Activated effector memory CD4-positive, alpha-beta T cell treated with anti-CD3 and anti-CD28 coated beads, Interleukin-2, amount 50 U/mL, for 16 hours (primary cell): ENCODE measurements at places on chromosomes 16 and 17.
A peak's percentile ranks its signal among the peaks of the same experiment; 100 is the strongest.

DNA sequence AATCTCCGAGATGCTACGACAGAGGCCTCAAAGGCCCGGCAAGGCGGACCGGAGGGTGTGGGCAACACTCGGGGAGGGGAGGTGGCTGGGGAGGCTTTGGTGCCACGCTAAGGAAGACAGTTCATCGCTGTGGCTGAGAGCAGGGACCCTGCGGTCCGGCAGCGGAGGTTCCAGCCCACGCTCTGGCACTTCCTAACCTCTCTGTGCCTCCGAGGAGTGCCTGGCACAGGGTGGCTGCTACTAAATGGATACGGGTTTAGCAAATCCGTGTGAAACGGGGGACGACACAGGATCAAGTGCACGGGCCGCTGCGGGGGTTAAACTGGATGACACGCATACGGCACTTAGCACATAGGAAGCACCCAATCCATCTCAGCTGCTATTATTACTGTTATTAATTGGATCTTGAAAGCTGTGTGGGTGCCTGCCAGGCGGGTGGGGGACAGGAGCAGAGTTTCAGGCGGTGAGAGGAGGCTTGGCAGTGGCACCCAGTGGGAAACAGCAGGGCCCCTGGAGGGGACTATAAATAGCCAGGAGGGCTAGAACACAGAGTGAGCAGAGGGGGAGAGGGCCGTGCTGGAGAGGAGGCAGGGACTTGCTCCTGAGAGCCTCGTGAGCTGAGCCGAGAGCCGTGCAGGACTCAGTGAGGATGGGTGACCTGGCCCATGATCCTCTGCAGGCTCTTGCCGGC lies 45.0 kb downstream of the ABR start:
- no peak for DNase-seq

GRCh38 chr17:50328363-50329325 lies 17.3 kb upstream of the XYLT2 start:
- peak; percentile 47 for DNase-seq

- DNase-seq: no peak
Observed at GRCh38 chr16:84889066-84889465, 69.3 kb downstream of the CRISPLD2 start.

- peak; percentile 93 for DNase-seq
Observed at GRCh38 chr17:45311760-45312476, 4.9 kb downstream of the MAP3K14 start.

- no peak for DNase-seq
Observed at GRCh38 chr16:2690852-2691251, 8.5 kb downstream of the KCTD5 start.

- no peak for DNase-seq
Observed at GRCh38 chr17:14359163-14360020, 58.5 kb downstream of the HS3ST3B1 start.
